Foreskin melanocyte (primary cell): ENCODE measurements at places on chromosomes 3 and 15.

- peak; percentile 26 for DNase-seq
Observed at GRCh38 chr3:95710684-95711083, 1103.7 kb upstream of the EPHA6 start.

- DNase-seq: no peak
Observed at GRCh38 chr3:36579746-36580145, 184.6 kb downstream of the DCLK3 start.

DNA sequence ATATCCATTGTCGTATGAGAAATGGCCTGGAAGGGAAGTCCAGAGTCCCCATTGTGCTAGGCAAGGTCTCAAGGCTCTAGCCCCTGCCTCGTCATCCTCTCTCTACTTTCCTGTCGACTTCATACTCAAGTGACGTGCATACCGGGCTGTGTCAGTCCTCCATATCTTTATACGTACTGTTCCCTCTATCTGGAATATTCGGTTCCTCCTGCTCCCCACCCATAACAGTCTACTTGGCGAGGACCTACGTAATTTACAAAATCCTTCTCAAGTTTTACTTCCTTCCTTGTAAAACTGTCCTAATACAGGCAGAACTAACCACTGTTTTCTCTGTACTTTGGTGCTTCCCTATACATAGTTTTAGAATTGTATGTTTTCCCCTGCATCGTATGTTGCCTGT lies 2.2 kb upstream of the ALPK3 start:
- no peak for DNase-seq

DNA sequence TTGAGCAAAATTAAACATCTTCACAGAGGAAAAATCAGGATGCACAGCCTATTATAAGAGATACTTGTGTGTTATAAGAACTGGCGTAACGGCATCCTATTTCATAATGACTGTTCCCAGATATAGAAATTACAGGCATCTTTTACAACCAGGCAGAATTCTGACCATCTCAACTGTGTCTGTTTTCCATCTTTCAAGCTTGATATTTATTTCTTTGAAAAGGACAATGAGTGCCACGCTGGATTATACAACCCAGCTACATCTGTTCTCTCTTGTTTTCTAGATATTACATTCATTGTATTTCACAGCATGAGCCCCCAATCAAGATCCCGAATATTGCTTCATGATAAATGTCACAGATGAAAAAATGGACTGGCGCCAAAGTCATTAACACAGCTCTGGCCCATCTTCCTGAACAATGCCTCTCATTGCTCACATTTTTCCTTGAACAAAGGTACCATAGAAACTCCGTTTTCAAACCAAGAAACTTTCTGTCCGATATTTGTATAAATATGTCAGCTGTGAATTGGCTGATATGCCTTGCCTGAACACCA lies 420.6 kb downstream of the TBL1XR1 start:
- DNase-seq: peak; percentile 53

DNA sequence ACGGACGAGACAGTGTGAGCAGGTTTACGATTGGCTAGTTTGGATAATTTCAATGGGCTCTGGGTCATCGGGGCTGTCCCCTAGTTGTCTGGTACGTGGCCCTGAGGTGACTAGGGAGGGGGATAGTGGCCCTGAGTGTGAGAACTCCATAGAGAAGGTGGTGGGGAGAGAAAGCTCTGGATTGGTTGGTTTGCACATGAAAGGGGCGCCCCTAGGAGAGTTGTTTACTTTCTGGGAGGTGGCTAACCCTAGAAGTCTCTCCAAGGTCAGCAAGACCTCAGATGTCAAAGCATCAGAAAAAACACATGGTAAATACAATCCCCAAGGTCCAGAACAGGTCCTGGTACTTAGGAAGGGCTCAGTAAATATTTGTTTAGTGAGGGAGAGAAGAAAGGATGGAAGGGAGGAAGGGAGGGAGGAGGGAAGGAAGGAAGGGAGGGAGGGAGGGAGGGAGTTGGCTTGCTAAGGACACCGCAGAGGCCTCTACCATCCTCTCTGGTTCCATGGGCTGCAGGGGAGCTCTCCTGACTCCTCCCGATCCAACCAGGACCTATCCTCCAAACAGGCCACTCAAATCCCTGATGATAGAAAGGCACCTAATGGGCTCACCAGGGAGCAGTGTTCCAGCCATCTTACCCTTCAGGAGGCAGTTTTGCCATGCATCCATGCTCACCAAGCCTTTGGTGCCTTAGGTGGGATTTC lies 3.0 kb upstream of the TRH start:
- no peak for DNase-seq
